Muscle of leg (tissue), 16 donors: ENCODE measurements at places on chromosomes 11 and 22. TPM values are rescaled to one million over a fixed set of nuclear protein-coding genes. Genes with fewer than 3 reads are reported as not detected.

DNA sequence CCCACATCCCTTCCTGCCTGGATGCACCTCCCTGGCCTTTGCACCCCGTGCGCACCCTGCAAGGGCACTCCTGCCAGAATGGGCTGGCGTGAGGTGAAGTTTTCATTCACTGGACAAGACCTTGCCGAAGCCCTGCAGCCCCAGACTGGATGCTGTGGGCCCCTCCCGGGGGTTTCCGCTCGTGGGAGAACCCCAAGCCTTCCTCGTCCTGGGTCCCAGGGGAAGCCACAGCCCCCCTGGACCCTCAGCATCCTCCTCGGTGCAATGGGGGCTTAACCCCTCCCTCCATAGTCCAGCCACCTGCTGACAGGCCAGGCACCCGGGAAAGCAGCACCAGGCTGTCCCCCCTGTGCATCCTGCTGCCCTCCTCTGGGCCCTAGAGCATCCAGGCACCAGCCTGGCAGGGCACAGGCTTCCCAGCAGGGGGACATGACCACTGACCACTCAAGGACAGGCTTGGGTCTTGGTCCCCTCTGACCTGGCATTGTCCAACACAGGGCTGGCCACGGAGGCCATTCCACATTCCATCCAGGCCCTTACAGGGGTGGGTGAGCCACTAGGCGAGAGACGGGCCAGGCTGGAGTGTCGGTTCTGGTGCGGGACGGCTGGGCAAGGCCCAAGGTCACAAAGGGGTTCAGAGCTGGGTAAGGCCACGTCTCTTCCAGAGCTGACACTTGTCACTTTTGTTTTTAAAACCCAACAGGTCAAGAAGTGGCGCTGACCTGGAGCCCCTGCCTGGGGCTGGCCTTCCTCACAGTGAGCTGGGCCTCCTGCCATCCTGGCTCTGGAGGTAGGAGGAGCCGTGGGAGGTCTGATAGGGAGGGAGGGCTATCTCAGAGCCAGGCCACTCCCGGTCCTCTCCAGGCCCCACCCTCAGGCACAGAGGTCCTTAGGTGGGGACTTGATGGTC, 41.5 kb upstream of the PPARA start:
- H3K4me1 ChIP-seq, result peaks cover 91% of the 10 kb centered on the region
- DNase-seq, result peak; percentile 38
- H3K27ac ChIP-seq, result no peak overlapping the region
- peaks cover 67% of the 10 kb centered on the region for H3K36me3 ChIP-seq
- H3K4me3 ChIP-seq, result no peak overlapping the region
- H3K27me3 ChIP-seq, result no peaks in the 10 kb centered on the region

Gene FADS2
- 46.1 TPM for total RNA-seq

DNA sequence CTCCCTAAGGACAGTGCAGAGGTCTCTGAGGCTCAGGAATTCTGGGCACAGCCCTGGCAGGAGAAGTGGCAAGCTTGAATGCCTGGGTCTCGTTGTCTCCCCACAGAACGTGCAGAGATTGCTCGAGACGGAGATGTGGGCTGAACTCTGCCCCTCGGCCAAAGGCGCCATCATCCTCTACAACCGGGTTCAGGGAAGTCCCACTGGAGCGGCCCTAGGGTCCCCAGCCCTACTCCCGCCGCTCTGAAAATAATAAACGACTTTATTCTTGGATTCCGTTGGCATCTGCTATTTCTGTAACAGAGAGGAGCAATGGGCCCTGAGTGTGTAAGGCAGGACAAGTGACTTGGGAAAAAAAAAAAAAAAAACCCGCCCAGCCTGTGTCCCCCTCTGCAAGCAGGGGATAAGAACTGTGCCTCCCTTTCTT, 591 bp upstream of the DNAJC4 start:
- no peaks in the 10 kb centered on the region for H3K27me3 ChIP-seq
- peaks cover 3% of the 10 kb centered on the region for H3K36me3 ChIP-seq
- no peak for DNase-seq
- peaks cover 62% of the 10 kb centered on the region for H3K4me1 ChIP-seq
- H3K4me3 ChIP-seq, result peak overlapping the region; percentile 70

DNA sequence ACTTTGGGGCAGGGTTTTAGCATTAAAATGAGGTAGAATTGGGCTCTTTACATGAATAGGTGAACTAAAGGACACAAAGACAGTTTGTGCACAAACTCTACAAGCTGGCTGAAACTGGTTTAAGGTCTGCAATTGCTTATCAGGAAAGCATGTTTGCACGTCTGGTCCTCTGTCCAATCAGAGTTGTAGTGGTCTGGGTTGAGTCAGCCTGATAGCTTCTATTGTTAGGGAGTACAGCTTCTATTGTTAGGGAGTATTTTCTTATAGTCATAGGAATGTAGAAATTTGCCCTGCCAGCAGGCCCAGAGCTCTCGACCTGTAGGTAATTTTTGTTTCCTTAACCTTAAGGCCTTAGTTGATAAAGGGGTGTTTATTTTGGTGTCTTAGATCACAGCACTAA, 1422.4 kb downstream of the LRRC4C start:
- no peaks in the 10 kb centered on the region for H3K36me3 ChIP-seq
- H3K4me3 ChIP-seq, result no peak overlapping the region
- H3K27me3 ChIP-seq, result no peaks in the 10 kb centered on the region
- H3K27ac ChIP-seq, result no peak overlapping the region
- no peak for DNase-seq

GRCh38 chr11:35141571-35141971, 2.6 kb downstream of the CD44 start:
- H3K27me3 ChIP-seq, result peaks cover 3% of the 10 kb centered on the region
- H3K4me1 ChIP-seq, result peaks cover 52% of the 10 kb centered on the region
- H3K27ac ChIP-seq, result peak overlapping the region; percentile 62
- DNase-seq, result peak; percentile 65
- peaks cover 12% of the 10 kb centered on the region for H3K36me3 ChIP-seq

DNA sequence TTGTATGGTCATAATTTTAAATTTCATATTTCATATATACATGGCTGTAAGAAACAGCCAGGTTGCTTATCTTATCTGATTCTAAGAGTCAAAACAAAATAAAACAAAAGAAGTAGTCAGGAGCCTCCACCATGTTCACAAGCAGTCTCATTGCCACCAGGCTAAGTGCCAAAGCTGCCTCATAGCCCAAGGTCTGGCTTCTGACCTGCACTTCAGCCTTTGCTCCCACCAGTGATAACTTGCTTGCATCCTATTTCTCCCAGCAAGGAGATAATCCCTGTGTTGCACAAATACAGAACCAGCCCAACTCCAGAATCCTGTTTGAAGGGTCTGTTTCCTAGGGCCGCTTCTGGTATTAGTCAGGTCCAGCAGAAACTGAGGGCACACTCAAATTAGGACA, 53.9 kb upstream of the TSKU start:
- no peak for DNase-seq
- H3K4me3 ChIP-seq, result no peak overlapping the region
- peaks cover 8% of the 10 kb centered on the region for H3K27me3 ChIP-seq
- H3K27ac ChIP-seq, result no peak overlapping the region
- H3K36me3 ChIP-seq, result no peaks in the 10 kb centered on the region
- no peaks in the 10 kb centered on the region for H3K4me1 ChIP-seq

GRCh38 chr11:96213500-96213899, 129.5 kb downstream of the MAML2 start:
- no peaks in the 10 kb centered on the region for H3K27me3 ChIP-seq
- H3K36me3 ChIP-seq, result no peaks in the 10 kb centered on the region
- H3K27ac ChIP-seq, result no peak overlapping the region
- no peak overlapping the region for H3K4me3 ChIP-seq
- H3K4me1 ChIP-seq, result peaks cover 9% of the 10 kb centered on the region
- DNase-seq, result peak; percentile 50

GRCh38 chr11:70064726-70065317, 13.3 kb upstream of the ANO1 start:
- H3K27me3 ChIP-seq, result peaks cover 20% of the 10 kb centered on the region
- H3K36me3 ChIP-seq, result no peaks in the 10 kb centered on the region
- no peak overlapping the region for H3K4me3 ChIP-seq
- DNase-seq, result no peak
- no peak overlapping the region for H3K27ac ChIP-seq

GRCh38 chr11:11374358-11375148, 21.5 kb upstream of the CSNK2A3 start:
- no peak overlapping the region for H3K4me3 ChIP-seq
- H3K36me3 ChIP-seq, result peaks cover 4% of the 10 kb centered on the region
- DNase-seq, result no peak
- no peaks in the 10 kb centered on the region for H3K27me3 ChIP-seq
- peaks cover 5% of the 10 kb centered on the region for H3K4me1 ChIP-seq

Gene TMPRSS13
- total RNA-seq, result 0.09 TPM

Gene C22orf42
- not detected for total RNA-seq

DNA sequence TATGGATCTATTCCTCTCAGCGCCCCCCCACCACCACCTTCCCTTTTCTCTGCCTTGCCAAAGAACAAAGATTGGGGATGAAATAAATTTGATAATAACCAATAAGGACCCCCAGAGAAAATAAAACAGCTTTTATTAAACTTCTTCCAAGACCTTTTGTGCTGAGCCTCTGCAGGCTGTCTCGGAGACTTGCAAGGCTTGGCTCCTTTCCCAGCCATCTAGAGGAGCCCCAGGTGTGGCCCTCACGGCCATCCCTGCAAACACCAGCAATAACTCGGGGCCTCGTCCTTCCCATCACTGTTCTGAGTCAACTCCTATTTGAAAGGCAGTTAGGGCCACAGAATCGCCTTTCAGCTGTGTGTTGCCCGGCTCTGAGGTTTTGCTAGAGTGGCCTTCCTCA, 51.2 kb upstream of the LMO1 start:
- H3K27me3 ChIP-seq, result peaks cover 7% of the 10 kb centered on the region
- no peaks in the 10 kb centered on the region for H3K36me3 ChIP-seq

DNA sequence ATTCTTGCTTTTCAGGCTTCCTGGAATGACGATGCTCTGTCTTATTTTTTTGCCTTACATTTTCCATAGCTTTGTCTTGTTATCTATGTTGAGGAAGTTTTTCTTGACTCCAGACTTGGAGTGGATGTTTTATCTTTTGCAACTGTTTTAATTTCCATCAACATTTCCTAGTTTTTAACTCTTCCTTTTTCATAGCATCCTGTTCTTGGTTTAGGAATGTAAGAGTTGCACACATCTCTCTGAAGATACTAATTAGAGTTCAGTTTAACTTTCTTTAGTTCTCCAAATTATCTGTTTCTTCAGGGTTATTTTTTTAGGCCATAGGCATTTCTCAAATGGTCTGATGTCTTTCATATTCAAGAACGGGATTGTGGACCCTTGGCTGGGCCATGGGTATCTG, 10.4 kb downstream of the CLDN5 start:
- DNase-seq, result no peak
- no peak overlapping the region for H3K4me3 ChIP-seq
- H3K36me3 ChIP-seq, result no peaks in the 10 kb centered on the region
- no peak overlapping the region for H3K27ac ChIP-seq
- peaks cover 19% of the 10 kb centered on the region for H3K4me1 ChIP-seq

Gene GTSE1
- total RNA-seq, result 4.4 TPM

Gene MAJIN
- not detected for total RNA-seq

DNA sequence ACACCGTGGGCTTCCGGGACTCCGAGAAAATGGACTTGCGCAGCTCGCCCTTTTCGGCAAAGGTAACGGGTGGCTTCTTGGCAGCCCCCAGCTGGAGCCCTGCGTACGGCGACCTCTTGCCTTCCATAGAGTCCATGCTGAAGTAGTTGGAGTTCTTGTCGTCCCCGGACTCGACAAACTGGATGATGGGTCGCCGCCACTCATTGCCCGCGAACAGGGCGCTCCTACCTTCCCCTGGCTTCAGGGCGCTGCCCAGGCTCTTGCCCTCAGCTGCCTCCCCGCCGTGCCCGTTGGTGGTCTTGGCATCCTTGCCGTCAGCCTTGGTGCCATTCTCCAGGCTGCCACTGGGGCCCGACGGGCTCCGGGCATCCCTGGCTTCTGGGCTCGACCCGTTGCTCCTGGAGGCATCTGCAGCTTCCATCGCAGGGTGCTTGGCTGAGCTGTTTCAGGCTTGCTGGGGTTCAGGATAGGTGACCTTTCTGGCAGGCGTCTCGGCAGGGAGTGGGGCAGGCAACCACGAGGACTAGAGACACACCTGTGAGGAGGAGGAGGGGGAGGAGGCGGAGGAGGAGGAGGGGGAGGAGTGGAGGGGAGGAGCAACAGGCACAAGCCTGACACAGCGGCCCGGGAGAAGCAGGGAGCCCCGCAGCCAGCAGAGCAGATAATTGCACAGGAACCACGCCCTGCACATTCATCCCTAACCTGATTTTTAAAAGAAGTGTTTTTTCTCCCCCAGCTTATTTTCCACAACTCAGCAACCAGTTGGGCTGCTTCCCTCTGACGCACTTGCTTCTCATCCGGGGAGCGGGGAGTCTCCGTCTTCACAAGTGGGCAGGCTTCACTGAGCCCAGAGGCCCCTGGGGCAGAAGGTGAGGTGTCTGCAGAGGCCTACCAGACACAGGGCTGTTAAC, at the start of gene TRIM29:
TSS of gene TRIM29 (minus strand) at position 503 of the 911 bp plus-strand sequence. CDS start at position 421, 82 bp downstream.
- no peaks in the 10 kb centered on the region for H3K36me3 ChIP-seq
- H3K4me3 ChIP-seq, result no peak within 1 kb of the TSS
- peaks cover 21% of the 10 kb centered on the region for H3K27me3 ChIP-seq
- DNase-seq, result no peak
- no peak within 1 kb of the TSS for H3K27ac ChIP-seq

DNA sequence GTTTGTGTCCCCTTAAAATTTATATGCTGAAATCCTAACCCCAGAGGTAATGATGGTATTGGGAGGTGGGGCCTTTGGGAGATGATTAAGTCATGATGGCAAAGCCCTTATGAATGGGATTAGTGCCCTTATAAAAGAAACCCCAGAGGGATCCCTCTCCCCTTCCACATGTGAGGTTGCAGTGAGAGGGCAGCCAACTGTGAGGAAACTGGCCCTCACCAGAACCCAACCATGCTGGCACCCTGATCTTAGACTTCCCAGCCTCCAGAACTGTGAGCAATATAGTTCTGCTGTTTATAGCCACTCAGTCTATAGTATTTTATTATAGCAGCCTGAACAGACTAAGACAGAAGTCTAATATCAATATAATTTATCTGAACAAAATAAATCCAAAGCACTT, 27.1 kb upstream of the RRAS2 start:
- H3K36me3 ChIP-seq, result no peaks in the 10 kb centered on the region
- peaks cover 4% of the 10 kb centered on the region for H3K4me1 ChIP-seq
- no peak overlapping the region for H3K27ac ChIP-seq

- no peak overlapping the region for H3K27ac ChIP-seq
- no peak overlapping the region for H3K4me3 ChIP-seq
- H3K27me3 ChIP-seq, result no peaks in the 10 kb centered on the region
- H3K36me3 ChIP-seq, result peaks cover 62% of the 10 kb centered on the region
- H3K4me1 ChIP-seq, result peaks cover 27% of the 10 kb centered on the region
Observed at GRCh38 chr22:38718414-38718813, 12.7 kb downstream of the GTPBP1 start.
